Occipital lobe (tissue), 3 donors: ENCODE measurements at places on chromosomes 2 and 18. TPM values are rescaled to one million over a fixed set of nuclear protein-coding genes. Genes with fewer than 3 reads are reported as not detected.

GRCh38 chr2:86333378-86333777, 4.0 kb downstream of the REEP1 start:
- no peak for DNase-seq

- no peak for DNase-seq
Observed at GRCh38 chr2:18829251-18829902, 240.0 kb upstream of the NT5C1B start.

DNA sequence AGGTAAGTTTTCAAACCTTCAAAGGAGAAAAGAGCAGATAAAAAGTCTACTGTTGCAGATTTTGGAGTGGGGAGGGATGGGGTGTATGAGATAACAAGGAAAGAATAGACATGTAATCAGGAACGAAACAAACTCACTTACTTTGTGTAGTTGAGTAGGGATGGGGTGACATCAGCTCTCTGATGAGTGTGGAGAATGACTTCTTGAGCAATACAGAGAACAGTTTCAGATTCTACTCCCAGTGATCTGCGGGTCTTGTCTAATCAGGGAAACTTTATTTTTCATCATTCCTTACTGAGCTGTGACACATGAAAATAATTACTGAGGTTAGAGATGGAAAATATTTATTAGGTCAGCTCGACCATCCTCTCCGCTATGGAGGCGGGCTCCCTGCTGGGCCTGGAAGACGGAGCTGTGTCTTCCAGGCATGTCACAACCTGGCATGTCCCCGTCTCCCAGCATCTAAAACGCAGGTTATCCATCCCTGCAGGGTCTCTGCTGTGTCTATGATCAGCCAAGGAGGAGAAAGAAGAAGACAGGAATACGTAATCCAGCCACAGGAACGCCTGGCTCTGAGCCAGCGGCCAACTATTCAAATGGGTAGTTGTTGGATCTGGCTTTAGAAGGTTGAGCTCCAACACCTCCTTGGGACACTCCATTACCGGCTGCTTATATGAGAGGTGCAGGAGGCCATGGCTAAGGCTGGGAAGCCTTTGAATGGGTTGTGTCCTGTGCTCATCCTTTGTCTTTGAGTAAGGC, 99.0 kb upstream of the SATB2 start:
- no peak for DNase-seq

- DNase-seq: no peak
Observed at GRCh38 chr2:54420524-54421172, 35.5 kb upstream of the SPTBN1 start.

GRCh38 chr18:74529378-74529777, 4.9 kb upstream of the CNDP1 start:
- DNase-seq: no peak

DNA sequence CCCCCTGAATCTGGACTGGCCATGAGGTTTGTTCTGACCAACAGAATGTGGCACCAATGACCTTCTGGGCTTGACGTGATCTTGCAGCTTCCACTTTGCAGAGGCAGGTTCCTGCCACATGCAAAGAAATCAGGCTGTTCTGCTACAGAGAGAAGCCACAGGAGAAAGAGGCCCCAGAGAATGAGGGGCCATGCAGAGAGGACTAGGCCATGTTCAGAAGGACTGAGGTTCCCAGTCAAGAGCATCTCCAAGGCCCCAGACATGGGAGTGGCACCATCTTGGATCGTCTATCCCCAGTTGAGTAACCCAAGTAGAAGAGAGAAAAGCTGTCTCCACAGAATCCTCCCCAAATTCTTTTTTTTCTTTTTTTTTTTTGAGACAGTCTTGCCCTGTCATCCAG, 131.1 kb downstream of the ZBTB7C start:
- DNase-seq: no peak

DNA sequence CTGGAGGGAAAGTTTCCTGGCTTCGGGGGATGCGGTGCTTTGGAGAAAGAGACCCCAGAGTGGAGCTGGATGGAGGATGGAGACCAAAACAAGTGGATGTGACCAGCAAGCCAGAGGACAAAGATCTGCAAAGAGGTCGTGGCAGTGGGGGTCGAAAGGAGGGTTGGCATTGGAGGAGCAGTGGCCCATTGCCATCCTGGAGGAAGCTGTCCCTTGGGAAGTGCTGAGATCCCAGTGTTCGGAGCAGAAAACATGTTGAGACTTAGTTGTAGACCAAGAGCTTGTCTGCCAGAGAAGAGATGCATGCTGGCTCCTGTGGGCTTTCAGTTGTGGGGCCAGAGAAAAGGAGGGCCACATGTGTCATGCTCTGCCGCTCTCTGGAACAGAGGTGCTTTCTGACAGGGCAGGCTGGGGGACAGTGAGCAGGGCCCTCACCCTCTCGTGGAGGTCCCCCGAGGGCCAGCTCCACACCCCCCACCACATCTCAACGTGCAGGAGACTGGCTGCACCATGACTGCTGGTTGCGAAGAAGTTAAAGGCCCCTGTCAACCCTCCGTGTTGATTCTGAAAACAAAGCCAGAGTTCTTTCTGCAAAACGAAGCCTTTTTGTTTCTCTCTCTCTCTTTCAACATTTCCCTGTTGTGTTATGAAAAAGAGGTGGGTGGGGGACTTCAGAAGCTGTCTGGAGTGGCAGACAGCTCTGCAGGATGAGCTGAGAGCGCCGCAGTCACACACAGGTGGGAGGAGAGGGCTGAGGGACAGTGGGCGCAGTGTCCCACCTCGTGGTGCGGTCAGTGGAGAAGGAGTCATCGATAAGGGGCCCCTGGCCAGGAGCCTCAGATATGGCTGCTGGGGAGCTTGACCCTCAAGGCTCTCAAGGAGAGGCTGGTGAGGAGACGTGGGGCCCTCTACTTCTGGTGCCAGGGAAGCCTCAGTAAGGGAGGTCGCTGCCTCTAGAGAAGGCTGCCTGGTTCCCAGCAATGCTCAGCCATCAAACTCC, 77.6 kb upstream of the BCL2L11 start:
- no peak for DNase-seq

DNA sequence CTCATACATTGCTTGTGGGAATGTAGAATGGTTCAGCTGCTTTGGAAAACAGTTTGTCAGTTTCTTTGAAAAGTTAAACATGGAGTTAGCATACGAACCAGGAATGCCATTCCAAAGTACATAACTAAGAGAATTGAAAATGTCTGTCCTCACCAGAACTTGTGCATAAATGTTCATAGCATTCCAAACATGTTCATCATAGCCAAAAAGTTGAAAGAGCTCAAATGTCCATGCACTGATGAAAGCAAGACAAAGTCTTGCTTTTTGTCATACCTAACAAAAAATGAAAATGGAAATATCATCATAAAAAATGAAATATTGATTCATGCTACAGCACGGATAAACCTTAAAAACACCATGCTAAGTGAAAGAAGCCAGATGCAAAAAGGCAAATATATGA, 408.8 kb upstream of the UBE2E3 start:
- DNase-seq: no peak

DNA sequence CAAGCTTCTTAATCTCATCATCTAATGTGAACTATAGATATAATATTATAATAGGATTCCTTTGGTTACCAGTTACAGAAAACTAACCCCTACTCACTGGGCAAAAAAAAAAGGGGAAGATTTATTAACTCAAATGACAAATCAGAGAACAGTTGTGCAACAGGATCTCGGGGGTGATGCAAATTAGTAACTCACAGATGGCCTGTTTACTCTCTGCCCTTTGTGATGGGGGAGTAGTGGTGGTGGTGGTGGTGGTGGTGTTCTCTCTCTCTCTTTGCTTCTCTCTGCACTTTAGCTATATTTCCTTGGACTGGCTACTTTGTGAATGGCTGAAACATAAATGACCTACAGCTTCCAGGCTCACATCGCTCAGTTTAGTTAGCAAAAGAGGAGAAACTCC, 59.0 kb downstream of the TMEM247 start:
- DNase-seq: no peak

DNA sequence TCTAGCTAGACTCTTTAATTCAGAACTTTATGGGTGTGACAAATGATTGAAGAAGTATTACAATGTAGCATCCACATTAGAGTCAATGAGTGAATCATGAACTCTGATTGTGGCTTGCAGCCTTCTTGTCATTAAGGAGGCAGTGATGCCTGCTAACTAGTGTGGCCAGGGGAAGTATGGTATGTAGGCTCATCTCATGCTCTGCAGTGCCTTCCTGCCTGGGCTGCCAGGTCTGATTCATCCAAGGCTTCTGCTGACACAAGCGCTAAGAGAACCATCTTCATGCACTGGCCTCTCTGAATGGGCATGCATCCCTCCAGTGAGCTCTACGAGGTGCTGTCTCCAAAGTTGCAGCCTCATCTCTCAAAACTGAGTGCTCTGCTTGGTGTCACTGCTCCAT, 144.3 kb downstream of the MTCL1 start:
- no peak for DNase-seq

DNA sequence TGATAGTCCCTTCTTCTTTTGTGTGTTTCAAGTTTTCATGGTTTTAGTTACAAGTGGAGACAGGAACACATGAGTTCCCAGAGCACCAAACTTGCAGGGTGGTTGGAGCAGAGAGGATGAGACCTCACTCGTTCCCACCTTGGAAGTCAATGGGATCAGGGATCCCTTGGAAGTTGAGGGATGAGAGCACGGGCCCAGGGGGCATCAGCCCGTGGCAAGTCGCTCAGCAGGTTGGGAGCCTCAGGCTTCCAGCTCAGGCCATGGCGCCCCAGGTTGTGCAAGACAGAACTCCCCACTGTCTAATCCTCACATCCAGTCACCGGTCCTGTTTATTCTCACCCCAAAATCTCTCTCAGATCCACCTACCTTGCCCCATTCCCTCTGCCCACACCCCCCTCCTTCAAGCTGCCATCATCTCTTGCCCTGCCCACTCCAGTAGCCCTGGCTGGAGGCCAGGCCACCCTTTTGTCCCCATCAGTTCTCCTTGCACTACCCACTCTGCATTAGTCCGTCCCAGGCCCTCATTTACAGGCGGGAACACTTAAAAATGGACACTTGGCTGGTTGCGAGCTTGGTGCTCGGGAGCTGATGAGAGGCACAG, 37.6 kb upstream of the FOSL2 start:
- no peak for DNase-seq

- no peak for DNase-seq
Observed at GRCh38 chr2:16742026-16742425, 76.4 kb upstream of the CYRIA start.

- no peak for DNase-seq
Observed at GRCh38 chr2:85175369-85176299, 42.4 kb downstream of the TCF7L1 start.

- DNase-seq: no peak
Observed at GRCh38 chr2:17576802-17577201, 36.3 kb downstream of the VSNL1 start.

DNA sequence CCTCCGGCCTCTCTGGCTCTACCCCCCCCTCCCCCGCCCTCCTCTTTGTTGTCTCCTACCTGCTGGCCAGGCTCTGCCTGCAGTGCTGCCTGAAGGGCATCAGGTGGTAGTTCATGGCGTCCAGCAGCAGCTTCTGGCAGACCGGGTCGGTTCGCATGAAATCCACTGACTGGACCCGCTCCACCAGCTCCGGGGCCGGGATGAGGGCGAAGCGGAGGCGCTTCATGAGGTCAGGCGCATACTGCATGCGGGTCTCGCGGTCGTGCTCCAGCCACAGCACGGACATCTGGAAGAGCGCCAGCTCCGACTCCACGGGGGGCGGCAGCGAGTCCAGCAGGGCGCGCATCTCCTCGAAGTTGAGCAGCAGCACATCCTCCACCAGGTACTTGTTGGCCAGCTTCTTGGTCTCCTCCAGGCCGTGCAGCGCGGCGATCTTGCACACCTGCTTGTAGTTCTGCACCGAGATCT, 3.2 kb downstream of the KLHL14 start:
- DNase-seq: no peak

DNA sequence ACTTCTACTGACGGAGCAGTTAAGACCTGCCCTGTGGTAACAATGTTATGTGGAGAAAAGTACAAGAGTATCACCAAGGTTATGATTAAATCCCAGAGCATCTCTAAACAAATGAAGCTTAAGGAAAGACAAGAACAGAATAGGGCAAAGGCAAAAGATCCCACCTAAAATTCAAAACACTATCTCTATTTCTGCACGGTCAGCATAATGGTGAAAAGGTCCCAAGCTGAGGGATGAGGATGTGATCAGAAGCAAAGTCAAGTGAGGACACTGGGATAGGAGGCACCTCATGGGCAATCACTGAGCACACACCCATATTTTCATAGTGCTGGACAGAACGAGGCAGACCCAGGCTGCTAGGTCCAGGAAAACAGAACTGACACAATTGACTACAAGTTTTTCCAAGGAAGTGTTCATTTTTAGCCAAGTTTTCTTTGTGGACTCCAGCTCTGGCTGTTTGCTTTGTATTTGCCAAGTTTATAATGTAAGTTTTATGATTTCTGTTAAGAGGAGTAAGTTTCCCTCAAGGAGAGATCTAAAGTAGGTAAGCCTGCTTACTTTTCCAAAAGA, 77.8 kb downstream of the NCKAP5 start:
- no peak for DNase-seq

DNA sequence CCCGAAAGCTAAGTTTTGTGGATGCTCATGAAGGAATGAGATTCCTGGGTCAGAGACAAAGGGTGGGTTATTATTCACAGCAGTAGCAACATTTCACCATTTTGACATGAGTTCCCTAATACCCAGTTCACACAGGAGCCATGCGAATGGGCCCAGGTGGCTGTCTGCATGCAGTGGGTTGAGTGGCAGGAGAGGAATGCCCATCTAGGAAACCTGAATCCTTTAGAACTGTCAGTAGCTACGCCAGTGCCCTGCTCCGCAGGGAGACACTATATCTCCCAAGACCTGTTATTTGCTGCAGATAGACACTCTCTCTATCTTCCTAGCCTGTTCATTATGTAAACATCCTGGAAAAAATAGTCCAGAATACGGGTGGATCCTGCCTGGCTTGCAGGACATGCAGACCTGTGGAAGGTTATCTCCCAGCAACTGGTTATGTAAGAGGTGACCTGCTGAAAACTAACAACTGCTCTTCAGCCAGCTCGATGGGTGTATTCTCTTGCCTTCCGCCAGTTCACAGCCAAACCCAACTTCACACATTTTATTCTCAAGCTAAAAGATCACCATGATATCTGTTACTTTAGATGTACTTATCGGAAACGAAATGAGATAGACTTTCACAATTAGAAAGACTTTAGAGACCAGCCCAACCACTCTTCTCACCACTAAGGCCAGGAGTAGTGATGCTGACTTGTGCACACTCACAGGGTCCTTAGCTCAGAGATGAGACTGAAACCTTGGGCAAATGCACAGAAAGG, 59.1 kb downstream of the MBP start:
- no peak for DNase-seq

GRCh38 chr2:214856137-214856536, 46.7 kb upstream of the BARD1 start:
- no peak for DNase-seq

CCDC148 gene
- 25.7 TPM for total RNA-seq

ALPG gene
- total RNA-seq: not detected

IER3IP1 gene
- 22.1 TPM for total RNA-seq

ARHGAP28 gene
- total RNA-seq: 21.2 TPM

RAX gene
- not detected for total RNA-seq

RGPD4 gene
- total RNA-seq: not detected

PIK3C3 gene
- 108 TPM for total RNA-seq

ZSWIM2 gene
- total RNA-seq: 1.2 TPM

EPG5 gene
- 35.2 TPM for total RNA-seq

PLB1 gene
- total RNA-seq: 2.3 TPM
